ENCODE measurements at places on chromosomes 13 and 19.

- no peak for DNase-seq
Measured at GRCh38 chr13:98581971-98582702, 5.2 kb upstream of the STK24 start.

- no peak for DNase-seq
Measured at GRCh38 chr13:84885868-84886267, 913.4 kb downstream of the SLITRK6 start.

GRCh38 chr13:103386341-103386740 is 320.1 kb upstream of the SLC10A2 start:
- no peak for DNase-seq

DNA sequence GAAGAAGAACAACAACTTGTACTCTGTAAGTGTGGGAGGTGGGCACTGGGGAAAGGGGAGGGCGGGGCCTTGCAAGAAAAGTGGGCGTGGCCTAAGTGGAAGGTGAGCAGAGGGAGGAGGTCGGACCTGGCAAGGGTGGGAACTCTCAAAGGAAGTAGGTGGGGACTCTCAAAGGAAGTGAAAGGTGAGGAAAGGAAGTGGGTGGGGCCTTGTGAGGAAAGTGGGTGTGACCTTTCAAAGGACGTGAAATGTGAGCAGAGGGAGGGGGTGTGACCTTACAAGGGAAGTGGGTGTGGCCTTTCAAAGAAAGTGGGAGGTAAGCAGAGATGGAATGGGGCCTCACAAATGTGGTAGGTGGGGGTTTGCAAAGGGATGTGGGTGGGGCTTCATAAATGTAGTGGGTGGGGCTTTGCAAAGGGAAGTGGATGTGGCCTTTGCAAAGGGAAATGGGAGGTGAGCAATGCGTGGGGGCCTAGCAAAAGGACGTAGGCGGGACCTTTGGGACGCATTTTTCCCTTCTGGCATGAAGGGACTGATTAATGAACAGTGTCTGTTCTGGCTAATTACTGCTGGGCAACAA is 25.9 kb downstream of the ACSBG2 start:
- DNase-seq: peak; percentile 82

GRCh38 chr13:79786176-79786575 is 305.2 kb downstream of the NDFIP2 start:
- DNase-seq: no peak

DNA sequence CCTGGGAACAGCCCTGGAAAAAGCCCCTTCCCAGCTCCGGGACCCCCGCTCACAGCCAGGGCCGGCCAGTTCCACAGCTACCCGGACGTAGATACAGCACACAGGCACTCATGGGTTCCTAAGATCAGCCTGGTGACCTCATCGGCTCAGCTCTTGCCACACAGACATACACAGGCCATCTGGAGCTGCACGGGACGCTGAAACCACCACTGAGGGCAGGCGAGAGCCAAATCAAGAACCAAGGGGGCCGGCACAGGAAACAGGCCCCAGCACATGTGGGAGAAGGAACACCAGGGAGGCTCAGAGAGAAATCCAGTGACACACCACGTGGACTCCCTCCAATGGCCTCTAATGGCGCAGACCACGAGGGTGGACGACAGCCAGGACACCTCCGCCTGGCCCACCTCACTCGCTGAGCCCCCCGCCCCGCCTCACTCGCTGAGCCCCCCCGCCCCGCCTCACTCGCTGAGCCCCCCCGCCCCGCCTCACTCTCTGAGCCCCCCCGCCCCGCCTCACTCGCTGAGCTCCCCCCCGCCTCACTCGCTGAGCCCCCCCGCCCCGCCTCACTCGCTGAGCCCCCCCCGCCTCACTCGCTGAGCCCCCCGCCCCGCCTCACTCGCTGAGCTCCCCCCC is 69.7 kb upstream of the C13orf46 start:
- DNase-seq: peak; percentile 59

DNA sequence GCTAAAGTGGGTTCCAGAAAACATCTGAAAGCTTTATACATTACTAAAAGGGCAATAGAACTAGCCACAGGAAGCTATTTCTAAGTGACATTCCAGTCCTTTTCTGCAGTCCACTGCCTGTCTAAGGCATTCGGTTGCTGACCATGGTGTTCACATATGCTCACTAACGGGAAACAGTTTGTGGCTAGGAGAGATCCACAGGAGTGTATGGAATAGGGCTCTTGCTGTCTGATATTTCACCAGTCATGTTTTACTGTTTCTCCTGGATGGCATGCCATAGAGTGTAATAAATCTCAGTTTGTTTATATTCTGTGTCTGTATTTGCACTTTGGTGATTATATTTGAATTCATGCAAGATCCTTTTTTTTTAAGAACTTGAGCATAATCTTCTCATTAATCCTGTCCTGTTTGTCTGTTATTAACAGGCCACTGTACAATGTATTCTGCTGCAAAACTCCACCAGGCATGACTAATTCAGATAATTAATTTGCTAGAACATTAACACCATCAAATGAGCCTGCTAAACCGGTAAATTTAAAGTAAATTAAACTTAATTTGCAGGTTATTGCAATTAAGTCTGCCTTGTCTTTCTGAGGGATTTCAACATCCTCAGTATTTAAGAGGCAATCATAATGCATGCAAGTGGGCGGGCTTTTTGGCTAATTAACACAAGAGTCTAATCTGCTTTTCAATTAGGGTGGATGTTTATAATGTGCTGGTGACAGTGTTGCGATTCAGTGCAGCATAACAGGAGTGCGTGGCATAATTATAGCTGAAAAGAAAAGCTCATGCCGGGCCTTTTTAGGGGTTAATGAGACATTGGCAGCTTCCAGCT is 201.3 kb downstream of the POU4F1 start:
- DNase-seq: no peak

GRCh38 chr19:49423071-49423984 is at the start of gene PTH2:
TSS of gene PTH2 (minus strand) at chr19:49423441. CDS start at chr19:49423339, 102 bp downstream.
- no peak for DNase-seq

DNA sequence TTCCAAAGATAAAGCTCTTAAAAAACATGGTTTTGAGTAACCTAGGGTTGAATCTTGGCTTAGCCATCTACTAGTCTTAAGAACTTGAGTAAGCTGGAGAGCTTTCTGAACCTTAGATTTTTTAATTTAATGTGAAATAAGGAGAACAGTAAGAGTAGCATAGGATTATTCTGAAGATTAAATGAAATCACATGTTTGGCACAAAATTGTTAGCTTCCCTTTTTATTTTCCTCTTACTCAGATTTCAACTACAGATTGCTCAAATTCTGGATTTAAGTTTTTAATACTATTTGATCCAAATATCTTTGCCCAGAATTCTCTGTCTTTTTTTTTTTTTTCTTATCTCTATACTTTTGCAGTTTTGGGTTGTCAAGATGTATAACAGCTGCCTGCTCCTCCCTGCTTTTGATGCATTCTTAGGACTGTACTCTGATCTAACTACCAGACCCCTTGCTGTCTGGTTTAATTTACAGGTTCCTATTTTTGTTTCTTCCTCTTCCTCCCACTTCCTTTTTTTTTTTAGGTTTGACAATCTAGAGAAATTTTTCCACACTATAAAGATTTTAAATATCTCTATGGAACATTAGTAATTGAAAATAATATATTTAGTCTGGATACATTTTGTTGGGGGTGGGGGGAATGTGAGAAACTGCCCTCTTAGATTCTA is 12.3 kb downstream of the POMP start:
- DNase-seq: no peak

GRCh38 chr19:19120308-19121231 is 17.7 kb downstream of the TMEM161A start:
- DNase-seq: peak; percentile 73

- DNase-seq: no peak
Measured at GRCh38 chr13:28340272-28340793, 154.6 kb downstream of the FLT1 start.

GRCh38 chr19:54196536-54196935 is 4.1 kb upstream of the RPS9 start:
- DNase-seq: no peak

GRCh38 chr19:5041913-5042187 is 72.9 kb downstream of the KDM4B start:
- DNase-seq: no peak

DNA sequence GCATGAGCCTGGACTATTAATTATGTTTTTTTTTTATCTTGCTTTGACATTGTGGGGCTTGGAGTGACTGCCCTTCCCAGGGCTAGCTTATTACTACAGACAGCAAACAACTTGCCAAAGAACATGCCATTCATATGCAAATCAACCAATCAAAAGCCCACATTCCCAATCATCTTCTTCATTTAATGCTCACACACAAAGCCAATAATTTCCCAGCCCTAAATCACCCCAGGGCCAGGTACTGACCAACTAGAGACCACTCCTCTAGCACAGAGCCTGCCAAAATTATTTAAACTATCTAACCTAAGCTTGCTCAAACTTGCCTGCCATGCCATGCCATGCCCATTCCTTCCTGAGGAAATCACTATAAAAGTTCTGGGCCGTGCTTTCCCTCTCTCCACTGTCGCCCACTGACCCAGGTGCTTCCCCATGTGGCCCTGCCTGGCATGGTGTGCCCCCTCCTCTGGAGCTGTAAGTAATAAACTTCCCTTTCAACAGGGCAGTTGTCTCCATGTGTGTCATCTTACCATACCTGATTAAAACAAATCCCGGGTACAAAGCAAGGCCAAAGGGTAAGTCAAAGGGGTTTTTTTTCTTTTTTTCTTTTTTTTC is 15.7 kb downstream of the PBX4 start:
- DNase-seq: no peak

- no peak for DNase-seq
Measured at GRCh38 chr19:39083599-39083982, 577 bp upstream of the ACP7 start.

GRCh38 chr19:1455336-1456120 is 5.6 kb downstream of the APC2 start:
- peak; percentile 92 for DNase-seq

GRCh38 chr13:31697290-31697689 is 42.0 kb upstream of the RXFP2 start:
- DNase-seq: no peak

- no peak for DNase-seq
Measured at GRCh38 chr13:110486061-110486715, 75.3 kb downstream of the RAB20 start.

- no peak for DNase-seq
Measured at GRCh38 chr19:47176627-47177090, 46.0 kb downstream of the SAE1 start.

DNA sequence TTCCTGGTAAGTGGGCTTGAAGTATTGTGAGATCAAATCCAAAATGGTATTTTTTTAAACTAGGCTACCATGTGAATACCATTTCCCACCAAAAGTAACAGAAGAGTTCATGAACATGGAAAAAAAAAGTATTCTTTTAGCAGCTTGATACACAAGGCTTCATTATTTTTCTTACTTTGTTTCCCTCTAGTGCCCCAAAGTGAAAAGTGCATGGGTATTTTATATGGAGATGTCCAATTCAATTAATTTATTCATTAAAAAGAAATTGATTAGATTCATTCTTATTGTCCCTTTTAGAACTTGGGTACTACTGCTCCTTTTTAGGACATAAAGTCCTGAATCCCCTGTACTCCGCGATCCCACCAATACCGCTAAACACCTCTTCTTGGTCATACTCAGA is 28.6 kb upstream of the SCEL start:
- peak; percentile 43 for DNase-seq

DNA sequence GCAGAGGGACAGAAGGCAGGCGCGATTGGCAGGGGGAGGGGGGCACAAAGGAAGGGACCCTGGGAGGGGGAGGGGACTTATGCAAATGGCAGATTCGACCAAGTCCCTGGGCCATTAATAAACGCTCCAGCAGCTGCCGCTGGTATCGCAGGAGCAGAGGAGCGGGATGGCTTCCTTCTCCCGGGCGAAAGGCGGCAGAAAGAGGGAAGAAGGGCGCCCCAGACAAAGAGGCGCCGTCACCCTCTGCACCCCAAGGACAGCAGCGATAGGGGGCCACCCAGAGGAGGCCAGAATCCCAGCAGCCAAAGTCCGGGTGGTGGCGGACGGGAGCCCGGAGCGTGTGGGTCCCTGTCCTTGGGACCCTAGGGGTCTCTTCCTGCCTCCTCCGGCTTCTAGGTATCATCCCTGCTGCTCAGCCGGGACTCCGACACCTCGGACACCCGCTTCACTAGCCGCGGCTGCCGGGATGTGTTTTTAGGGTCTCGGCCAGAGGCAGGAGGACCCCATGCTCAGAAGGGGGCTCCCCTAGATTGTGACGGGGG is 1.9 kb downstream of the PTPRS start:
- DNase-seq: no peak

DNA sequence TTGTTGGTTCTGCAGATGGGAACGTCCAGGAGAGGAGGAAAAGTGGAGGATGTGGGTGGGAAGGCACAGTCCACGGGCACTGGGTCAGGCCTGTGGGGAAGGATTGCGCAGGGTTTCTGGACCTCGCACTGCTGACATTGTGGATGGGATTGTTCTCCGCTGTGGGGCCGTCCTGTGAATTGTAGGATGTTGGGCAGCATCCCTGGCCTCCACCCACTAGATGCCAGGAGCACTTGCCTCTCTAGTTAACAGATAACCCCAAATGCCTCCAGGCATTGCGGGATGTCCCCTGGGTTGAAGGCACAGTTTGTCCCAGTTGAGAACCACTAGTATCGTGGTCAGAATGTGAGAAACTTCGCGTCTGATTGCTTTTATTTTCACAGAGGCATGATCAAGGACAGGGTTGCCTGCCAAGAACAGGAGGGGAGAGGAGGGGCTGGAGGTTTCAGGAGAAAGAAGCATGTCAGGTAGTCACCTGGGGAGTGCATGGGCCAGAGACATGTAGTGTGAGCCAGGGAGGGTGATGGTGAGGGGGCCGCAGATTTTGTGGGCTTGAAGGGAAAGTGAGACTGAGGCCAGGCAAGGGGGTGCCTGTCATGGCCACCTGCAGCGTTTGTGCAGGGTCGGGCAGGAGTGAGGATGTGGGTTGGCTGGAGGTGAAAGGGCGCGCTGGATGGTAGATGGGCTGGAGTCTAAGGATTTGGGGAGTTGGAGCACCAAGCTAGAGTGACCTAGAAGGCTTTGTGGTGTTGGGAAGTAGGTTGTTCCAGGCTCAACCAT is 3.2 kb downstream of the ZNF628 start:
- DNase-seq: no peak

DNA sequence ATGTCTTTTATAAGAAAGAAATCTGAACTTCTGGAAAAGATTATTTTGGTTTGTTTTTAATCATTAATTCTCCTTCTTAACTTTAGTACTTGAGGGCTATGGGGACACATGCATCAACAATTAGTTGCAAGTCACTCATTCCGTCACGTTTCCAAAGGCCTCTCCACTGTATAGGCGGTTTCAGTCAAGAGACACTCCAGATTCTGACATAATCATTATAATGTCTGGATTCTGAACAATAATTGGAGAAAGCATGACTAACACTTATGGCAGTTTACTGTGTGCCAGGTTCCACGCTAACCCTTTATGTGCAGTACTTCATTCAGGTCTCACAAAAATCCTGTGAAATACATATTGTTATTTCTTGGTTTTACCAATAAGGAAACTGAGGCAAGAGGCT is 71.9 kb downstream of the TNFRSF19 start:
- no peak for DNase-seq

GRCh38 chr13:76129305-76130000 is 493.3 kb downstream of the LMO7 start:
- DNase-seq: no peak

DNA sequence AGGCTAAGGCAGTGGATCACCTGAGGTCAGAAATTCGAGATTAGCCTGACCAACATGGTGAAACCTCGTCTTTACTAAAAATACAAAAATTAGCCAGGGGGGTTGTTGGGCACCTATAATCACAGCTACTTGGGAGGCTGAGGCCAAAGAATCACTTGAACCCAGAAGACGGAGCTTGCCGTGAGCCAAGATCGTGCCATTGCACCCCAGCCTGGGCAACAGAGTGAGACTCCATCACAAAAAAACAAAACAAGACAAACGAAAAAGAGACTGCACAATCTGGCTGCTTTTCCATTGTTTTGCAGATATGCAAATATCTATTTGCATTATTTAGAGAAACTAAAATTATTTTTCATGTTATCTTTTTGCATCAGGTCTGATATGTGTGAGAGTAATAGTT is 83.6 kb downstream of the ZNF486 start:
- no peak for DNase-seq
